ENCODE measurements at places on chromosomes 1 and 21.

- DNase-seq = no peak
These were observed 33.4 kb upstream of the SLC2A1 start for GRCh38 chr1:42992054-42992571.

DNA sequence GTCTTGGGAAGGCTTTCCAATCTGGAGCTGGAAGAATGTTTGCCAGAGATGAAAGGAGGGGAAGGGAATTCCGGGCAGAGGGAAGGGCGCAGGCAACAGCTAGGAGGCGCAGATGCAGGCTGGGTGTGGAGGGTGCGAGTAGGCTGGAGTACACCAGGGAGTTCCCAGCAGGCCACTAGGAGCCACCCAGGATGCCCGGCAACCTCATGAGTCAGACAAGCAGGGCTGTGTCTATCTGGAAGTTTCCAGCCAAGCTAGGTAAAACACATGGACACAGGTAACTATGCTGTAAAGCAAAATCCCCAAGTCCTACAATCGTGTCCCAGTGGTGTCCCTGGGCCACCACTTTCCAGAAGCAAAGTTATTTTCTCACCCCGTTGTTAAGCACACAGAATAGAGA is 990 bp upstream of the NBL1 start:
- no peak for DNase-seq

- DNase-seq = no peak
These were observed 58.6 kb downstream of the ATP5PO start for GRCh38 chr21:33856893-33857527.

DNA sequence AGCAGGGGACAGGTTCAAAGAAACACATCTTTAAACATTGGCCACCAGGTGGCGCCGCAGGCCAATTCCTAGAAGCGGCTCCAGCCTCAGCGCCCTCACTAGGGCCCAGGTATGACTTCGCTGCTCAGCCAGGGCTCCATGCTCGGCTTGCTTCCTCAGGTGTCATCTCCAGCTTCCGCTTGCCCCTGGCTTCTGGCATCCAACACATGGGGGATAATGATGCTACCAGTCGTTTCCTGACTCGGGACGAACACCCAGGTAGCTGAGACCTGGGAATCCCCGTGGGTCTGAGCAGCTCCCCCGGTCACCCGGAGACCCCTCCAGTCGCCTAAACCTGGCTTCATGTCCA is 8.5 kb upstream of the MEX3A start:
- DNase-seq = peak; percentile 82

DNA sequence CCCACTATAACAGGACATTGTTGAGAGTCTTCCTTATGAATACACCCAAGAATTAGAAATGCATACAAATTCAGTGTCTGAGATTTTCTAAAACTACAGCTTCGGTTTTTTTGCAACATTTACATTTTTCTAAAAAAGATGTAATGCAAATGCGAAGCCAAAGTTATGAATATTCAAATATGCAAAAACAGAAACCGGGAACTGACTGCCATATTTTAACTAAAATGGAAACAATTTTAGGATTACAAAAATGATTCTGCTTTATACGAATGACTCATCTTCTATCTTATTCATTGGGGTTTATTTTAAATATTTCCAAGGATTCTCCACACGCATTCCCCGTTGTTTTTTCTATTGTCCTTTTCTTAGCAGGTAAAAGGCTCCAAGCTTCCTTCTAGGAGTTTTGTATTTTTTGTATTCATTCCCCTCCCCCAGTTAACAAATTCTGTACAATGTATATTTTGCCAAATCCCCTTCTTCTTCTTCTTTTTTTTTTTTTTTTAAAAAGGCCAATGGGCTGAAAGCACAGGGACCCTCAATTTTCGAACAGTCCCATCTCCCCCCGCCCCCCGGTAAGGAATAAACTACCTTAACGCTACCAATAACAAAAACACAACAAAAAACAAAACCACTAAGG is 1.0 kb downstream of the ARPC5 start:
- no peak for DNase-seq

DNA sequence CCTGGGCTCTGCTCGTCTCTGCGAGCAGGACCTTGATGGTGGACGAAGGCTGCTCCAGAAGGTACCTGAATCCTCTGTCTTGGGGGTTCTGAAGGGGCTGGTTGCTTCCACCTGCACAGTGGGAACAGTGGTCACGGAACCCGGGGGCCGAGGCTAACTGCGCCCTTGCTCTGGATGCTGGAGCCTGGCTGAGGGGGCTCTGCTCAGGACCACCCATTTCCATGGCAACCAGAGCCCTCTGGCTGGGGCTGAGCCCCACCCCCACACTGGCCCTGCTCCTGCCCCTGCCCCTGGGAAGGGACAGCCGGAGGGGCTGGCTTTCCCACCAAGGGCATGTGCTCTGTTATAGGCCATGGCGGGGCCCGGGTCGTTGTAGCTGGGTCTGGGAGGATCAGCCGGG is 462.3 kb downstream of the PTPRU start:
- DNase-seq = no peak

DNA sequence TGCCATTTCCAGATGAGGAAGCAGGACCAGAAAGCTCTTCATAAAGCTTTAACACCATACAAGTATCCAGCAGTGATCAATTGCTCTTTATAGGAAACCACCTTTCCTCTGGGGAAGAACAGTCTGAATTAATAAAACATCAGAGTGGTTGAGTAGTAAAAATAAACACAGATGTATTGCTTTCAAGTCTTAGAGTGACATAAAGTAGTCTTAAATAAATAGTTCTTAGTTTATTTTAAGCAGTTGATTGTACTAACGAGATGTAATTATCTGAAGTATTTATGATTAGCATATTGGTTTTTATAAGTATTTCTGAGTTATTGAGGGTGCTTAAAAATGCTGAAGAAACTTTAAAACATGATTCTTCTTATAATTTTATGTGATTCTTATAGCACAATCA is 67.0 kb downstream of the PRKAA2 start:
- DNase-seq = no peak

DNA sequence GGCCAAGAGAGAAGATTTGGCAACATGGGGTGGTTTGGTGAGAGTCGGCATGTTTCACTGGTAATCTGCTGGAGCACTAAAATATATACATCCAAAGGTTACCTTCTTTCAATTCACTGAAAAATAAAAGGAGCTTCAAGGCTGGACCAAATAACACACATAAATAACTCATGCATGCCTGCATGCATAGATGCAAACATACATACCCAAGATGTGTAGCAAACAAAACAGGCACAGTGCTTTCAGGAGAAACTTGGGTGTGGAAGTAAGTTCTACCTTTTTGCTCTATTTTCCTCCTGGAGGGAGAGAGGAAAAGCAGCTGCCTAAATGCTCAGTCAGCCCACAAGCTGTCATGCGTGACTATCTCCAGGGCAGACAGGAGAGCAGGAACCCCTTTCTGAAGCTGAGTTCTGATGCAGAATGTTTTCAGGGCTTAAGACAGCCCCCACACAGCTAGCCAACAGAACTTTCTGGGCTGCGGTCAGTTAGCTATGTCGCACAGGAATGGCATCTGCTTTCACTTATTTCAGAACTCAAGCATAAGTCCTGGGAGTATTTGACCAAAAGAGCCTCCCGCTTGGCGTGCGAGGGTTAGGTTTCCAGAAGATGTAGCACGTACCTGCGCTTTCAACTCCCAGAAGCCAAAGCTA is 166.2 kb downstream of the TOMM20 start:
- DNase-seq = no peak

DNA sequence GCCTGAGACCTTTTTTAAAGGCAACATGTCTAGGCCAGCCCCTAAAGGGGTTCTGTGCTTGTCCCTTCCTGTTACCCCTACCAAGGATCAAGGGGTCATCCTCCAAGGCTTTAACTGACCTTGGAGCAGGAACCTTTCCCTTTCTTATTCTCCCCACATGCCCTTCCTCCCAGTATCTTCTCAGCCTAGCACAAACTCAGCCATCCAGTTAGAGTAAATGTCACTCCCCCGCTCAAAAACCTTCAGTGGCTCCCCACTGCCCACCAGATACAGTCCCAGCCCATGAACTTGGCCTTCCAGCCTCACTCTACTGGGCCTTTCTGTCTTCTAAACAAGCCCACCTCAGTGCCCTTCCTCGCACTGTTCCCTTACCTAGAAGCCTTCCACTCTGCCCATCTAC is 8.8 kb downstream of the C1QB start:
- no peak for DNase-seq

DNA sequence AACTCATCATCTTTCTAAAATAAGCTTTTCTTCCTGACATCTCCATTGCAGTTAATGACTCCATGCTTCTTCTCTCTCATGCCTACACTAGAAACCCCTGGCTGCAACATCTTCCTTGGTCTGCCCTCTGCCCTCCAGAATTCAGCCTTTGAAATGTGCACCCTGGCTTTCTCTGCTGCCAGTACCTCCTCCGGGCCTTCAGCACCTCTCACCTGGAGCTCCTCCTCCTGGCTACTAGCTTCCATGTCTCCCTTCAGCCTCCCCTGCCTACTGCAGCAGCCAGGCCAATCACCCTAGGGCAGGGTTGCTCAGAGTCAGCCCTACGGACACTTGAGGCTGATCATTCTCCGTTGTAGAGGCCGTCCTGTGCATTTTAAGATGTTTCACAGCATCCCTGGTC is 18.3 kb downstream of the SUSD4 start:
- DNase-seq = no peak

DNA sequence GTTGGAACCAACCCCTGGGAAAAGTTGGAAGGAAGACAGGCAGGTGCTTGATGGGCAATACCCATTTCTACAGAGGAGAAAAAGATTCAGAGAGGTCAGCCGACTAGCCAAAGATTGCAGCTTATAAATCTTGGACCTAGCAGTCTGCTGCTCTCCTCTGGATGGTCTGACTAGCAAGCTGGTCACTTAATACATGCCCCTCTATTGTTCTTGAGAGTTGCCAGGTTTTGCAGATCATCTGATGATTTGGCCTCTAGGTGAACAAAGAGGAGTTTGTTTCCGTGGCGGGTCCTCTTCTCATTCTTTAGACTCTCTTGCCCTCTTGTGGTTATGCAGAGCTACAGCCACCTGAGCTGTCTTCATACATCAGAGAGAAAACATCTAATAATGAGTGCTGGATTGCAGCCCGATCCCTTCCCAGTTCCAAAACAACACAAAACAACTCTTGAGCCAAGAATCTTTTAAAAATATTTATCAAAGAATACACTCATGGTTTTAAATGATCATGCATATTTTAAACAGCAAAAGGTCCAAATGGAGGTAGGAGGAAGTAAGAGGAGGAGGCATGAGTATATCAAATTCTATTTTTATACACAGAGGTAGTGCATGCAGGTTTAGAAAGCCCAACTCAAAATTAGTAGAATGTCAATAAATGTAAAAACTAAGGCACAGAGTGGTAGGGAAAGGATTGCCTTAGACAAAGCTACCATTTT is 115.7 kb downstream of the SLC30A10 start:
- peak; percentile 75 for DNase-seq
